ENCODE measurements at places on chromosomes 4 and X.

GRCh38 chr4:108044951-108045686, 55.4 kb downstream of the HADH start:
- H3K36me3 ChIP-seq: no peaks in the 10 kb centered on the region
- H3K4me1 ChIP-seq: peaks cover 5% of the 10 kb centered on the region
- DNase-seq: no peak
- H3K27ac ChIP-seq: no peak overlapping the region
- H3K4me3 ChIP-seq: no peak overlapping the region

- H3K27ac ChIP-seq: no peak overlapping the region
- no peaks in the 10 kb centered on the region for H3K4me1 ChIP-seq
- H3K27me3 ChIP-seq: no peaks in the 10 kb centered on the region
- DNase-seq: no peak
Observed at GRCh38 chr4:108900018-108900580, 137.2 kb upstream of the ETNPPL start.

DNA sequence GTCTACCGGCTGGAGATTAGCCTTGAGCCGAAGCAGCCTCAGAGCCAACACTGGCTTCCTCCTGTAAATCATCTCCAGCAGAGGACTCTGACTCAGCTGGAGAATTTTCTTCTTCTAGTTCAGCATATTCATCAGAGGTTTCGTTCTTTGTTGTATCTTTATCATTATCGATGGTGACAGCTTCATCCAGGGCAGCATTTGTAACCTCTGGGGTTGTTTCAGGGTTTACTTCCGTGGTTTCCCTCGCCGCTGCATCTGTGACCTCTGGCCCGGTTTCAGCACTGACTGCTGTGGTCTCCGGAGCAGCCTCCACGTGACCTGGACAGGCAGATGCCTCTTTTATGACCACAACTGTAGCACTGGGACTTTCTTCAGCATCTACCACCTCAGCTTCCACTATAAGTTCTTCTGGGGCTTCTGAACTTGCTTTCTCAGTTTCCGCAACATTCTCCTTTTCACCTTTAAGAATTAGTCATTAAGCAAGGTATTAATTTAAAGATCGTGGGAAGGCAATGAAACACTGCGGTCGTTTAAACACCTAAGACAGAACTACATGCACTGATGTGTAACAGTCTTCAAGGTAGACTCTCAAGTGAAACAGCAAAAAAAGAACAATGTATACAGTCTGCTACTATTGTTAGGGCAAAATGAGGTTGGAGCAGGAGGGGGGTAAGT, 13.3 kb downstream of the MGARP start:
- H3K4me1 ChIP-seq: peaks cover 14% of the 10 kb centered on the region
- H3K27me3 ChIP-seq: no peaks in the 10 kb centered on the region
- H3K36me3 ChIP-seq: no peaks in the 10 kb centered on the region
- peak overlapping the region; percentile 54 for H3K27ac ChIP-seq

- H3K36me3 ChIP-seq: no peaks in the 10 kb centered on the region
- peaks cover 25% of the 10 kb centered on the region for H3K4me1 ChIP-seq
- no peaks in the 10 kb centered on the region for H3K27me3 ChIP-seq
- peak overlapping the region; percentile 70 for H3K27ac ChIP-seq
- no peak overlapping the region for H3K4me3 ChIP-seq
- peak; percentile 86 for DNase-seq
Observed at GRCh38 chr4:168693750-168694490, 197.1 kb downstream of the PALLD start.

DNA sequence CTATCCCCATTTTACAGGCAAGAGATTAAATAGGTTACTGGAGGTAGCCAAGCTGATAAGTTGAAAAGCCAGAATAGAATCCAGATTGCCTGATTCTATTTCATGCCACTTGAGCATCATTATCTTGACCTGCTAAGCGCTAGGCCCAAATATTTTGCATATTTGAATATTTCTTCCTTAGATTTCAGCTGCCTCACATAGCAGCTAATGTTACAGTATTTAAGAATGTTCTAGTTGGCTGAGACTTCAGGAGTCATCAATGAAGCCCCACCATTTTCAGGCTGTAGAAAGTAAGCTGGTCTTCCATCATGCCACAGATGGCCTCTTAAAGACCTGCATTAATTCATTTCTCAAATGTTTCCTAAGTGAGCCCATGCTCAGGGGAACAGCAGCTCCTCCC, 121.4 kb downstream of the SHROOM3 start:
- H3K36me3 ChIP-seq: no peaks in the 10 kb centered on the region
- no peak for DNase-seq
- H3K4me3 ChIP-seq: no peak overlapping the region
- H3K27me3 ChIP-seq: no peaks in the 10 kb centered on the region
- no peak overlapping the region for H3K27ac ChIP-seq
- H3K4me1 ChIP-seq: no peaks in the 10 kb centered on the region

Measured in endothelial cell of umbilical vein (primary cell).